ENCODE measurements at places on chromosomes 2 and 18.

DNA sequence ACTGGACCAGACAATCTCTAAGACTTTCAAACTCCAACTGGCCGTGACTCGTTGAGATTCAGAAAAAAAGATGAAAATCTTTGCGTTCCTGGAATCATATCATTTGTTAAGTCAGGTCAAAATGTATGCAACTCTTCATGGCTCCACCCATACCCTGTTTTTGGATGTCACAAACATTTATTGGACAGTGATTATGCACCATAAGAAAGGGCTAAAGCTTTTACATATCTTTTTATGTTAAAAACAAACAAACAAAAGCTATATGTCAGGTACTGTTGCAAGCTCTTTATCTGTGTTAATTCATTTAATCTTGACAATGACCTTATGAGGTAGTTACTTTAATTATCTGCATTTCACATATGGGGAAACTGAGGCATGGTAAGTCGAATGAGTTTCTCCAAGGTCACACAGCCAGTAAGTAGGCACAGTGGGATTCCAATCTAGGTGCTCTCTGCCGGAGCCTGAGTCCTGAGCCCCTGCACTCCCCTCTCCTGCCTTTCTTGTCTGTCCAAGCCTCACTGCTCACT, 145.7 kb upstream of the MYCN start:
- no peak for DNase-seq

DNA sequence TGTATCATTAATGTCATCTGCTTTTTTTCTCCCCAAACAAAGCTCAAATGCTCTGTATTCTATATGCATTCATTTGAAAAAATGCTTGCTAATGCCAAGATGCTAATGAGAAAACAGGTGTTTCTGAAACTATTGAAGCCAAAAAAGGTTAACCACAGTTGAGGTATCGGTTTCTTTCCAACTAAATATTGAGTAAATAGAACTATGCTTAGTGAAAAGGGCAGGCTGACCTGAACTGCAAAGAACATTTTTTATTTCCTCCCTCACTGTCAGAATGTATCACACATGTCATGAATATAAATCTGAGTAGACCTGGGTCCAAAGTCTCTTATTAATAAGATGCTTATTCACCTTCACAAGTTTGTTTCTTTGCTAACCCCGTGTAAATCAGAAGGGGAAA, 866.6 kb downstream of the CPS1 start:
- DNase-seq, result no peak

GRCh38 chr18:62209046-62209445, 22.0 kb downstream of the RELCH start:
- DNase-seq, result no peak

GRCh38 chr2:196597531-196597930, 42.0 kb upstream of the CCDC150 start:
- no peak for DNase-seq

- DNase-seq, result no peak
Measured at GRCh38 chr2:18626958-18627650, 37.7 kb upstream of the NT5C1B start.

DNA sequence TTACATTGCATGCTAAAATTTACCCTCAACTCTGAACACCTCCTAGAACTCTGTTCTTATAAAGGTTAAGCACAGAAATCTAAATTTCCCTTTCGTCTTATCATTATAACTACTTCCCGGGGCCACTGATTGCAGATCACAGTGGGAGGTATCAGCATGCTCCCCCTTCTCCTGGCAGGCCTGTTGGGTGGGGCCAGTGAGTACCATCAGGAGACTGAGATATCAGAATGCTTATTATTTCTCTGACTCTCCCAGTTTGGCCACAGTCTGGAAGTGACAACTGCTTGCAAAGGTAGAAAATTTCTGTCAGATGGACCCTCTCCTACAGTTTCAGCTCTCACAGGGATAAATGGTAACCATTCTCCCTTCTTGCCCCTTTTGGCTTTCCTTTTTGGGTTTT, 62.6 kb downstream of the DSEL start:
- DNase-seq, result no peak

- no peak for DNase-seq
Measured at GRCh38 chr2:207385076-207385475, 144.7 kb upstream of the CREB1 start.

- no peak for DNase-seq
Measured at GRCh38 chr18:6842081-6842480, 112.6 kb downstream of the ARHGAP28 start.

DNA sequence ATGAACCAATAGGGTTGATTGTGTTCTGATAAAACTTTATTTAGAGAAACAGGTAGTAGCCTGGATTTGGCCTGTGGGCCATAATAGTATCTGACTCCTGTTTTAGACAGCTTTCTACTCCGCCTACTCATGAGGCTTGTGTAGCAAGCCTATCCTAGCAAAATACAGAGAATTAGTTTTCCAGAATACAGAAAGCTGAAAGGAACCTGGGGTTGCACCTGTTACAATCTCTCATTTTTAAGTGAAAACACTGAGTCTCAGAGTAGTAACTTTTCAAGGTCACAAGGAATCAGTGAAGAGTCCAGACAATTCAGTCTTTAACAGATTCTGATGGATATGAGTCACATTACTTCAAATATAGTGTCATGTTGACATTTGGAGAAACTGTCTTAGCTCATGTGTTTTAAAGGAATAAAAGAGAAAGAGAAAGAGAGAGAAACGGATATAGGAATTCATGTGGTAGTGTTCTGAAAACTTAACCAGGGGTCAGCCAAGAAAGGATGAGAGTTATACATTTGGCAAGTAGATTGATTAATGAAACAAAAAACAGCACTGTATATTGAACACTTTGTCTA, 17.0 kb downstream of the ARHGAP28 start:
- peak; percentile 44 for DNase-seq

All from COLO829 (cell line).